ENCODE measurements at places on chromosomes 1 and 21.
A peak's percentile ranks its signal among the peaks of the same experiment; 100 is the strongest.

GRCh38 chr1:206693592-206693991 lies 8.9 kb downstream of the MAPKAPK2 start:
- no peak for DNase-seq

- no peak for DNase-seq
Measured at GRCh38 chr1:185990565-185990964, 256.4 kb downstream of the HMCN1 start.

DNA sequence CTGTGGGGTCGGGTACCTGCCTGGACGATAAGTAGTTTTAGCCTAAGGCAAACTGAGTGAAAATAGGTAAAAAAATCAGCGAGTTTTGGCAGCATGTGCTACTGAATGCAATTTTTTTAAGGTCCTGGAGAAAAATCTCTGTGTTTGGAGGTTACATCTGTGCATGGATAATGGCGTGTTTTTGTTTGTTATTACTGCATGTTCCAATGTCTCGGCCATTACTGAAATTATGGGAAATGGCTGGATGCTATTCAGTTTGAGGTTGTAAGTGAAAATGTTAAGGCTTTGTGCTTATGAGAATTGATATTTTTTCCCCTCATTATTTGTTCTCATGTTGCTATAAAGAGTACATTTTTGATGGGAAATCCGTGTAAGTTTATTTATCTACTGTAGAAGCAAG lies 441.7 kb downstream of the PRDM2 start:
- DNase-seq = no peak

- no peak for DNase-seq
Measured at GRCh38 chr1:65846866-65847265, 54.2 kb downstream of the PDE4B start.

DNA sequence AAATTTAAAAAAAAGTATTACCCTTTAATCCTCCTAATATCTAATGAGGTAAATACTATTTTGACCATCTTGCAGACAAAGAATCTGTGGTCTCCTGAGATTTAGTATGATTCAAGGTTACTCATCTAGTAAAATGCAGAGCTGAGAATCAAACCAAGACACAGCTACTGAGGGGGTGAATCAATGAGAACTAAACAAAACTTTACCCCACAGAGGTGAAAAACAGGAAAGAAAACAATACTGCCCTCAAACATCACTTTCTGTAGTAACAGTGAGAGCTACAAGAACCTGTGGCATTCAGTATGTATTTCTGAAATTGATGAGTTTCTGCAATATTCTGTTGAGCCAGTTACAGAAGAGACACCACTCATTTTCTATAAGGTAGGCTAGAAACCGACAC lies 85.1 kb downstream of the JAK1 start:
- no peak for DNase-seq

DNA sequence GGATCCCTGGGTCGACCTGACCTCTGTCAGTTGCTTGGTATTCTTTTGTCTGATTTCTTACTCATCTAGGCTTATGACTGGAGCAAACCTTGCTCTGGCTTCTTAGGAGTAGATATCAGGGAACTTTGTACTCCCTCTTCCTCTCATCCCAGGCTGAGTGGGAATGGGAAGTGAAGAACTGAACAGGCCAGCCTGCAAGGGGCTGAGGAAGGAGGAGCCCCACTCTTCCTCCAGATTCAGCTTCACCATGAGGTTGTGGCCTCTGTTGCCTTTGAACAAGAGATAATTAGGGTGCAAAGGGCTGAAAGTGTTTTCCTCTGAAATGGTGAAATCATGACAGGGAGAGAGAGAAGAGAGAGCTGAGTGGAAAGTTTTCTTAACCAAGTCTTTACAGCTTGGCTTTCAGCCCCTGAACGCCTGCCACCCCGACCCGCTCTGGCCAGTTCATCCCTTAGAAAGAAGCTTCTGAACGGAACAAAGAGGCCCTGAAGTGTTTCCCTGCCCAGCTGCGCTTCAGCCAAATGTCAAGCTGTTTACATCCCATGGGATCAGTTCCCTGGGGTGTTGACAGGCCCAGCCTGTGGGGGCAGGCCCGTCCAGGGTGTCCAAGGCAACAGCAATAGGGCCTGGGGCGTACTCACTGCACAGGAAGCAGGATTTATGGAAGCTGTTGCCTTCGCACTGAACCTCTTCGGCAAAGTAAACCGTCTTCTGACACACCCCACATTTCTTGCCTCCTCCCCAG lies 11.2 kb downstream of the CSRP1 start:
- DNase-seq = peak; percentile 95

DNA sequence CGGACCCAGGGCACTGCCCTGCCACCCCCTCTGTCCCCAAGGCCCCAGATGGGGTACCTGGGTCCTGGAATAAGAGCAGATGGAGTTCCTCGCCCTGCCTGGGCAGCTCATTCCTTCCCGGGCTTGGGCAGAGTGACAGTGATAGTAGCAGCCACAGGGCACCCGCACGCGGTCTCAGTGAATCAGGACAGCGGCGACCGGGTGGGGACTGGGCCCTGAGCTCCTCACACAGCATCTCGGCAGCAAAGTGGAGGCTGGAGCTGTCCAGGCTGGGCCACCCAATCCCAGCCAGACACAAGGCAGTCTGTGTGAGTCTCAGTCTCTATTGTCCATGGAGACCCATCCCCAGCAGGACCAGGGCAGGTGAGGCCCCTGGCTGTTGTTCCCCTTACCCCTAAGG lies 37.4 kb upstream of the CCDC27 start:
- no peak for DNase-seq

GRCh38 chr21:46150491-46151121 lies 4.8 kb downstream of the FTCD start:
- no peak for DNase-seq

GRCh38 chr1:68218490-68218889 lies 13.8 kb downstream of the WLS start:
- DNase-seq = no peak

- no peak for DNase-seq
Measured at GRCh38 chr1:87449348-87449963, 120.8 kb downstream of the LMO4 start.

- DNase-seq = no peak
Measured at GRCh38 chr1:6944434-6944833, 159.2 kb downstream of the CAMTA1 start.

DNA sequence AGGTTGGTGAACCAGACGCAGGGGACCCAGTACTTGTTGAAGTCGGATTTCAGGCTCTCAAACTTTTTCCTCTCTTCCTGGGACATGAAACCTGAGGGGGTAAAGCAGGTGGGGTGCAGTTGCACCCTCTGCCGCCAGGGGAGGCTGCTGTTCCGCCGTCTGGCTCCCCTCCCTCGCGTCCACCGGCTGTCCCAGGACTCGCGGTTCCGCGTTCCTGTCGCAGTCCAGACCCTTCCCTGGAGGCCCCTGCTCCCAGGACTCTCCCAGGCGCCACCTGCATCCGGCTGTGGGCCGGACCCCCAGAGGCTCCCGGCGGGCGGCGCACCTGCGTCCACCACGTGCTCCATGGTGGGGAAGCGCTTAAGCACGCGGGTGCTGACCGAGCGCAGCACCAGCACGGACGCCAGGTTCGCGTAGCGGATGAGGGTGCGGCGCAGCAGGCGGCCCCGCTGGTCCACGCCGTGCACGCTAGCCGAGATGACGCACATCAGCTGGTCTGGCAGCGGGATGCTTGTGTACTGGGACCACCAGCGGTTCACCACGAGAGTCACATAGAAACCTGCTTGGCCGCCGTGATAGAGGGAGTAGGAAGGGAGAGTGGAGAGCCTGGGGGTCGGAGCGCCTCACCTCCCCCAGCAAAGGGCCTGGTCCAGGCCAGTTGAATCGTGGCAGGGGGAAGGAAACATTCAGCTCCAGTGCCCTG lies 1.7 kb downstream of the BEST4 start:
- DNase-seq = no peak

DNA sequence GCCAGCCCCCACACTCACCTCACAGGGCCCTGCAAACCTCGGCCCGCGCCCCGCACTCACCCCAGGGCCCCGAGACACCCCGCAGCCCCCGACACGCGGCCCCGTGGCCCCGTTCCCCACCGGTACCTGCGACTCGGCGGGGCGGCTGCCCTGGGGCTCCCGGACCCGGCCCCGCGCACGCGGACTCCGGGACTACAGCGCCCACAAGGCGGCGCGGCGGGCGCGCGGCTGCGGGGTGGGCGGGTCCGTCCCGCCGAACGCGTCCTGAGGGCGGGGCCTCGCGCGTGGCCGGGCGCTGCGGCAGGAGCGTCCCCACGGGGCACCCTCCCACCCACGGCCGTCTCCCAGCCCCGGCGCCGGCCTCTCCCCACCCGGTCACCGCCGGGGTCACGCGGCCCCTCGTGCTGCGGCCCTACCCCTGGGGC lies at the start of gene SLC19A1:
Gene SLC19A1, minus strand, starts transcription at position 199 of the 425 bp plus-strand sequence. CDS start 4,481 bp downstream, outside the sequence.
- peak; percentile 56 for DNase-seq

DNA sequence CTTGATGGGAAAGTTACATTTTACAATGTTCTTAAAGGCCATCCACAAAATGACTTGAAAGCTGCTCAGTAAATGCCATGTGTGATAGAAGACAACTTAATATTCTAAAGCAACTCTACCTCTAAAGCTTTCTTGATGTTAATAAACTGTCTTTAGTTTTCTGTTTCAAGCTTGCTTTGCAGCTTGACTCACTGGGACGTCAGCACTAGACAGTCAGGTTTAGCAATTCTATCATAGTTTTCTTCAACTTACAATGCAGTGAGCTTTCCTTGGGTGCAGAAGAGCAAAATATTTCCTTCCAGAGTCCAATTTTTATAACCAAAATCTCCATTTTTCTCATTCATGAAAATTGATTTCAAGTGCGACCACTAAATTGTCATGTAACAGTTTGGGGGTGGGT lies 273.1 kb downstream of the NTNG1 start:
- no peak for DNase-seq

- no peak for DNase-seq
Measured at GRCh38 chr1:43446881-43447835, 6.6 kb downstream of the HYI start.

- DNase-seq = no peak
Measured at GRCh38 chr1:213330281-213330680, 279.2 kb downstream of the RPS6KC1 start.

DNA sequence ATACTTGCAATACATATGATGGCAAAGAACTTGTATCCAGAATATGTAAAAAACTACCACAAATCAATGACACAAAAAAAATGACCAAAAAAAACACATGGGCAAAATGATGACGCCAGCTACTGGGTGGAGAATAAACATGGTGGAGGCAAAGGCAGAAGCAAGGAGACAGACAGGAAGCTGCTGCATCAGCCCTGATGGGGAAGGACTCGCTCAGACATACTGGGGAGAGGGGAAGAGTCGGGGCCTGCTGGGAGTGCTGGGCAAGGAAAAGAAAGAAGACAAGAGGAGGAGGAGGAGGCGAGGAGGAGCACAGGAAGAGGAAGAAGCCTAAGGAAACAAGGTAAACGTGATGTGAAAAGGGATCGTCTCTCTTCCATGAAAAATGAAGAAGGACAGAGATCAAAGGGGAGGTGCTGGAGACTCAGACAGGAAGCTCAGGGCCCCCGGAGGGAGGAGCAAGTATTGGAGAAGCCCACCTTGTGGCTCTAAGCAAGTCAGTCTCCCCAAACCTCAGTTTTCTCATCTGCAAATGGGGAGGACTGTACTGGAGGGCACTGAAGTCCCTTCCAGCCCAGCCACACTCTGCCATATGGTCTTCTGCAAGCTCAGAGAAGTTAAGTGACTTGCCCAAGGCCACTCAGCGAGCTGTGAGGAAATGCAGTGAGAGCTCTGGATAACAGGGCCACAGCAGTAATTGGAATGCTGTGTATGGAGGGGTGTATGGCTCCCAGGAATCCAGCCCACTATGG lies 24.2 kb downstream of the OLFML2B start:
- DNase-seq = no peak

DNA sequence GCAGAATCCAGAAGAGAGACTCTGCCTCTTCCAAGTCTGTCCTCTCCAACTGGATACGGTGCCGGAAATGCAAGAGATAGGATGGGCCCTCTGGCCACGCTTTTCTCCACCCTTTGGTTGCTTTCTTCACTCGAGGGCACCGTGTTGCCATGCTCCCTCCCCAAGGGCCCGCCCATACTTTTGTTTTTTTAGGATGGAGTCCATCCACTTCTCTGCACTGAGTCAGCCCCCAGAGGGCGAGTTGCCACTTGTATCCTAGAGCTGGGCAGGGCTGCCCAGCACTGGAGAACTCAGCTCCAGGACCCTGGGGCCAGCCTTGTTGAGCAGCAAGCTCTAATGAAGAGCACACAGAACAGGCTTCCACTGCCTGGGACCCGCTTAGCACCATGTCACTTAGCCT lies 25.5 kb downstream of the IFNGR2 start:
- no peak for DNase-seq

- DNase-seq = no peak
Measured at GRCh38 chr21:36350282-36350910, 30.4 kb downstream of the MORC3 start.

DNA sequence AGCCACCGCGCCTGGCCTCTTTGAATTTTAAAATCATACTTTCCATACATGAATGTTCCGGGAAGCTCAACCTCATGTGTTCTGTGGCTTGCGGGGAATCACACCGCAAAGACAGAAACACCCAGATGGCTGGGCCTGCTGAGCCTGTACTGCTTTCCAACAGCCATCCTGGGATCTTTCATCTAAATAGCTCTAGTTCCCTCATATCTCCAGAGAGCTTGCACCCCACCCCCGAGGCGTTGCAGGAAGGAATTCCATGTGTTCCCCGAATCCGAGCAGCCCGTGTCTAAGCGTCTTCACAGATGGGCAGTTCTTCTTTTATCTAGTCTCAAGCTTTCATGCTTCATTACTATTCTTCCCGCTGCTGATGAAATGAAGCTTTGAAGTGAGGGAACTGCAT lies 66.4 kb downstream of the IGSF21 start:
- DNase-seq = no peak

GRCh38 chr1:163063143-163063542 lies 6.0 kb upstream of the RGS4 start:
- peak; percentile 68 for DNase-seq

GRCh38 chr1:39144924-39145323 lies 59.6 kb upstream of the MACF1 start:
- no peak for DNase-seq

Data from putamen (tissue), 1 donor.